PC-9 (cell line): ENCODE measurements at places on chromosomes 4 and X.
A peak's percentile ranks its signal among the peaks of the same experiment; 100 is the strongest.

DNA sequence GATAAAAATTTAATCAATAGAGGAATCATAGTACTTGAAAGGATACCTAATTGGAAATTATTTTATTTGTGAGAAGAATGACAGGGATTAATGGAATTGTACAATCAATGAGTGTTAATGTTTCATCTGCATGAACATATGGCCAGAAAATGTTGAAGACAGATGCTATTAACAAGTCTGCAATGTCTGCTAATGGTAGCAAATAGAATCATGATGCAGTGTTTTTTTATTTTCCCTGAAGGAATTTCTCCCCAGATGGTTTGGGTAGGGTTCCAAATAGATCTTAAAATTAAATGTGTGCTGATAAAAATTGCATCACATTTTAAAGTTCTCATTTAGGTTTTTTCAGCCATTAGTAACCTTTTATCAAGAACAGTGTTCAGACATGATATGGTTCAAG, 291.3 kb upstream of the TRAM1L1 start:
- H3K4me3 ChIP-seq, result no peak overlapping the region
- no peaks in the 10 kb centered on the region for H3K4me1 ChIP-seq
- H3K27me3 ChIP-seq, result no peaks in the 10 kb centered on the region
- DNase-seq, result no peak
- H3K36me3 ChIP-seq, result no peaks in the 10 kb centered on the region

DNA sequence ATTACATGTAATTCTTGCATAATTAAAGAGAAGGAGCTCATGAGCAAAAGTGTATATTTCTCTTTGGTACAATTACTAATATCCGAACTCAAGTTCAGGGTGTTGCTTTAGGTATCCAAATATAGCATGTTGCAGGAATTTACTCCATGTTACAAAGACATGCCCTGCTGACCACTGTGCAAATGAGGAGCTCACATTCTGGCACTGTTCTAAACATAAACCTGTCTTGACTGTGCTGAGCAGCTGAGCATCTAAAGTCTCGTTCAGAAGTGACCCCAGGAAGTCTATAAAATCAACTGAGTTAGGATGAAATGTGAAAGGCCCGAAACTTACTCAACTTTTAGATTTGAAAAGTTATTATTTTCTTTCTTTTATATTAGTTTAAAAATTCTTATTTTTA, 124.3 kb downstream of the STIM2 start:
- no peaks in the 10 kb centered on the region for H3K4me1 ChIP-seq
- no peak for DNase-seq
- no peak overlapping the region for H3K27ac ChIP-seq
- H3K4me3 ChIP-seq, result no peak overlapping the region

DNA sequence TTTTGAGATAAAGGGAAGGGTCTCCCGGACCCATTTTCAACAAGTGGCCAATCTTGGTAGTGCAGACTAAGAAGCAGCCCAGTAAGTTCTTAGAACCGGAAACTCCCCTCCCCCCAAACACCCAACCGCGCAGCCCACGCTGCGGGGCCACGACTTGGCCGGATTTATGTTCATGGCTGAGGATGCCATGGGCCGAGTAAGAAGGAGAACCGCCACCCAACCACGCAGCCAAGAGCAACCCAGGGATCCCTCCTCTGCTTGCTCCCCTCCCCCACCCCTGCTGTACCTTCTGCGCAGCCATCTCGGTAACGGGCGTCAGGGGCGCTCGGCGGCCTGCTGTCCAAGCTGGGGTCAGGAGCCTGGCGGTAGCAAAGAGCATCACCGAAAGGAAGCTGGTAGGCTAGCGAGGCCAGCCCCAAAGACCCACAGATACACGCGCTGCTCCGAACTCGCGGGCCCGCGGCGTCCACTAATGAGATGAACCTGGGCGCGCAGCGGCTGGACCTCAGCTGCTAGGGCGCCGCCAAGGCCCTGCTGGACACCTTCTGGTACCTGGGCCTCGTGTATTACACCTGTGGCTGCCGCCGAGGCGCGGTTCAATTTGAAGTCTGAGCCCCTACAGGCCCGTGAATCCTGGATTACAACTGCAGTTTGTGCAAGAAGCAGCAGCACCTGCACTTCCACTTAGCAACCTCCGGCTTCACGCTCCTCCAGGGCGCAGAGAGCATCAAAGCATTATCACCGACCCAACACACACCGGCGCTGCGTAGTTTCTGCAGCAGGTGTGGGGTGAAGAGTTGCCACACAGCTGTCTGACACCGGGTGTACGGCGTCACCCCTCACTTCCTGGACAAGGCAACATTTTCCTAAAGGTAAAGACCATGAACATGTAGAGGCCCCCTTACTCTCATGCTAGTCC, 63.4 kb downstream of the NUDT10 start:
- H3K4me1 ChIP-seq, result no peaks in the 10 kb centered on the region
- H3K27ac ChIP-seq, result no peak overlapping the region
- H3K36me3 ChIP-seq, result no peaks in the 10 kb centered on the region

- H3K36me3 ChIP-seq, result 0 out of 2 replicates have a peak, but pooled peaks cover 6% of the 10 kb centered on the region
- H3K27me3 ChIP-seq, result no peaks in the 10 kb centered on the region
- no peak overlapping the region for H3K27ac ChIP-seq
- H3K4me1 ChIP-seq, result no peaks in the 10 kb centered on the region
- H3K4me3 ChIP-seq, result no peak overlapping the region
- no peak for DNase-seq
These were observed 49.2 kb downstream of the CDS1 start for GRCh38 chr4:84632092-84632491.

DNA sequence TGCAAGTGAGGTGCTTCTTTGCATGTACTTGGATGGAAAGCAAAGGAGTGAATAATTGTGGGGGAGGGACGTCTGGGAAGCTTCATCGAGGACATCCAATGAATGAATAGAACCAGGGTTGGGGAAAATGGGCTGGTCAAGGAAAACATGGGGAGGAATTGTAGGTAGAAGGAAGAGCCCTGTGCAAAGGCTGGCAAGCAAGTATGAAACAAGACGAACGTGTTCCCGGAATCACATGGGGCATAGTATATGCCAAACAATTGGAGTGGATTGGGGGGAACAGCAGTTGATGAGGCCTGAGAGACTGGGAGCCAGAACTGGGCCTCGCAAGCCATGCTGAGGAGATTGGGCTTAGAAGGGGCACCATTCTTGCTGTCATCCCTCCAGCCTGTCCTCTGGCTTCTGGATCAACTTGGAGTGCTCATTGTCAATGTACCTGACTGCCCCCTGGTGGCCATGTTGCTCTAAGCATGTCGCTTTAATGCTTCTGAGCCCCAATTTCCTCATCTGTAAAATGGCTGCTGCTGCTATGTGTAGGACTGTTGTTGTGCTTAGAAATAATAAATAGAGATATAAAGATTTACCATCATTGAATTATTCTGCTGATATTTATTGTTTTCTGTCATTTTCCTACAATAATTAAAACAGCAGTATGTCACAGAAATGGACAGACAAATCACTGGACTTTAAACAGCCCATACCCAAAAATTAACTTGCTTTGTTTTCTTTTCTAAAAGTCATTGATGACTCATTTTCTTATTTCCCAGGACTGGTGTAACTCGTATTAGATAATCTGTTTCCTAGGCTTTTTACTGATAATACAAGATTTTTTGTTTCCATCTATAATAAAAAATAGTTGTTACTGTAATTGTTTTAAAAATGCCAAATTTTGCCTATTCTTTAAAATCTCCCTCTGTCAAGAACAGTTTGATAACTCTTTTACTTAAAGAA, 66.4 kb downstream of the JADE3 start:
- peak overlapping the region; percentile 74 for H3K27ac ChIP-seq
- peaks cover 8% of the 10 kb centered on the region for H3K4me1 ChIP-seq
- no peak overlapping the region for H3K4me3 ChIP-seq
- H3K36me3 ChIP-seq, result no peaks in the 10 kb centered on the region
- peak; percentile 34 for DNase-seq

GRCh38 chrX:136525738-136526606, 6.0 kb upstream of the VGLL1 start:
- no peaks in the 10 kb centered on the region for H3K36me3 ChIP-seq
- DNase-seq, result peak; percentile 80
- peaks cover 64% of the 10 kb centered on the region for H3K4me1 ChIP-seq
- H3K27me3 ChIP-seq, result no peaks in the 10 kb centered on the region

DNA sequence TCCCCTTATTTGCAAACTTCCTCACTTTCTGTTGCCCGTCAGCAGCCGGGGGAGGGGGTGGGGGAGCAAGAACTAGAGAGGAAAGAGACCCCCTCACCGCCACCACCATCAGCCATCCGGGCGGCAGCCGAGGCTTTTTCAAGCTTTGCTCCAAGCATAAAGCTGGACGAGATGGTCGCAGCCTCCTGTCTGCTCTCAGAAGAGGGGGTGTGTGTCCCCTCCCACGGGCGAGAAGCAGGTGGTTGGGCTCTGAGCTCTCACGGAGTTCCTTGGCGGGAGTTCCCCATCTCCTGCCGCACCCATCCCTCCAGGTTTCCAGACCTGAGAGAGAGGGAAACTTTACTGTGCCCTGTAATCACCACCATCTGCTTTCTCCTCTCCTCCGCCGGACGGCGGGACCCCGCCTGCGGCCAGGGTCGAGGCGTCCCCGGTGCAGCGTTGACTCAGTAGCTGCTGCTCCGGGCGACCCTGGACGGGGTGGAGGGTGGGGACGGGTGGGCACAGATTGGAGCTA, 4.7 kb upstream of the ARX start:
- DNase-seq, result no peak
- H3K27me3 ChIP-seq, result peaks cover 13% of the 10 kb centered on the region; the same call in 1 of the 2 replicates
- no peaks in the 10 kb centered on the region for H3K36me3 ChIP-seq
- H3K4me3 ChIP-seq, result no peak overlapping the region

- H3K4me3 ChIP-seq, result no peak overlapping the region
- no peak overlapping the region for H3K27ac ChIP-seq
- no peak for DNase-seq
- H3K27me3 ChIP-seq, result no peaks in the 10 kb centered on the region
- no peaks in the 10 kb centered on the region for H3K36me3 ChIP-seq
These were observed 81.3 kb upstream of the TRPC5 start for GRCh38 chrX:112163906-112164305.

DNA sequence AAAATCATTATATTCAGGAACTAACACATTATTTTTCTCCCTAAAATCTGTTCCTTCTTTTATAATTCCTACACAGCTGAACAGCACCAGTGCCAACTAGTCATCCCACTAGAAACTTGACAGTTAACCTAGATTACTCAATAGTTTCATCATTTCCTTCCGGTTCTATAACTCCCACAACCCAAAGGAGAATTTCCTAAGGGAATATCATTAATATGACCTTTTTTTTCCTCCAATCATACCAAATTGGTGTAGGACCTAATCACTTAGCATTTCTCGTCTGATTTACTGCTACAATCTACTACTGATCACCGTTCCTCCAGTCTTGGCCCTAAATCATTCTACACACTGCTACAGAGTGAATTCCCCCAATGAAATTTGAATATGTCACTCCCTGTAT, 45.9 kb downstream of the WDFY3 start:
- no peaks in the 10 kb centered on the region for H3K27me3 ChIP-seq
- DNase-seq, result no peak
- H3K4me1 ChIP-seq, result peaks cover 30% of the 10 kb centered on the region
- H3K27ac ChIP-seq, result peak overlapping the region; percentile 50
- no peaks in the 10 kb centered on the region for H3K36me3 ChIP-seq
- H3K4me3 ChIP-seq, result no peak overlapping the region

- H3K27ac ChIP-seq, result no peak overlapping the region
- no peak overlapping the region for H3K4me3 ChIP-seq
- DNase-seq, result no peak
- no peaks in the 10 kb centered on the region for H3K27me3 ChIP-seq
These were observed 155.9 kb downstream of the APBB2 start for GRCh38 chr4:41058426-41058825.

GRCh38 chr4:116668190-116668589, 417.2 kb downstream of the TRAM1L1 start:
- no peaks in the 10 kb centered on the region for H3K27me3 ChIP-seq
- no peak overlapping the region for H3K27ac ChIP-seq
- no peak for DNase-seq

DNA sequence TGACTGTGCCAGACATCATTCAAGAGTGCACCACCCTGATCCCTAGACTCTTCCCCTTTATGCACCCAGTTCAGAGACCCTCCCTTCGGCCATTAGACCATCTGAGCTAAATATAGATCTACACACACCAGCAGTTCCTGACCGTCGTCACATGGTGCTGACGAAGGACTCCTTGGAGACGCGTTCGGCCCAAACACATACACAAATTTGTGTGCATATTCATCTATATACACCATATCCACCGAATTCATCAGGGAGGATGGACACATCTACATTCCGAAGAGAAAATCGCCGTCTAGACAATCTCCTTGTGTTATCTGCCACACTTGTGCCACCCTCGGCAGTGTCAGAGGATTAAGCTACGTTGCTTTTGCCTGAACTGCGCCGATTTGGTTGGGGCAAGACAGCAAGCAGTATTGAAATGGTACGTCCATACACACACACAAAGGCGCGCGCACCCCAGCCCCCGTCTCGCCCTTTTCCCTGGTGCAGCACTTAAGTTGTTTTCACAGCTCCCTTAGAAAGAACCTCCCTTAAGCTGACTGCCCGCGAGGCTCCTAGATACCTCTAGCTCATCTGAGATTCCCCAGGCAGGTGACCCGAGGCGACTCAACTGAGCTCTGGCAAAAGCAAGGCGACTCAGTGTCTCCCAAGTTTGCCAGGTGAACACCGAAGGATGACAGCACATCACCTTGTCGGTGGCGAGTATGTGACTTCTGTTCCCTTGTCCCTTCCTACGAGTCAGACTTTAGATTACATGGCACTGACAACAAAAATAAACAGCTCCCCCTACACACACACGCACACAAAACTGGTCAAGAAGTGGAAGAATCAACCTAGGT, 1.0 kb downstream of the RASGEF1B start:
- peaks cover 6% of the 10 kb centered on the region; the same call in 1 of the 2 replicates for H3K4me1 ChIP-seq
- no peaks in the 10 kb centered on the region for H3K27me3 ChIP-seq
- peak overlapping the region; percentile 64 for H3K4me3 ChIP-seq
- H3K36me3 ChIP-seq, result no peaks in the 10 kb centered on the region

DNA sequence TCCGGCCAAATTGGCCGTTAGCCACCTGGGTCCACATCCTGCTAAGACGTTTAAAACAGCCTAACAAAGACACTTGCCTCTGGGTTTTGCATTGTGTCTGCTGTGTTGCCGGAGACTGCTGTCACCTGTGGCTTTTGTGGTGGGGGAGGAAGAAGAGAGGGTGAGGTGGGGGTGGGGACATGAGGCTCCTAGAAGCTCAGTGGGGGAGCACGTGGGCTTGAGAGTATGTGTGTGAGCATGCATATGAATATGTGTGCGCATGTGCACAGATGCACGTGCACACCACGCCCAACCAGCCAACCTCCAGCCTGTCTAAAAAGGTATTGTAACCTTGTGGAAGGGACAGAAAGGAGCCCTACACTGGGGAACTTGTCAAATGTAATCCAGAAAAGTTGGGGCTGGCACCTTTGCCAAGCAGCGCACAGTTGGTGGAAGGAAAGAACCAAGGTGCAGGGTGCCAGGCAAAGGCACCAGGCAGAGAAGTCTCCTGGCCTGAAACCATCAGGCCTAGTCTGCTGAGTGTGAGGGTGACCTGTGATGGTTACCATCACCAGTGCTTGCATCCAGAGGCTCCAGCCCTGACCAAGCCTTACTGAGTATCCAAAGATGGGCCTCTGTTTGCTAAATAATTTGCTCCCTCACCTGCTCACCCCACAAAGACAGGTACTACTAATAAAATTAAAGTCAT, 10.1 kb upstream of the SASH3 start:
- no peaks in the 10 kb centered on the region for H3K36me3 ChIP-seq
- H3K4me3 ChIP-seq, result no peak overlapping the region
- no peaks in the 10 kb centered on the region for H3K27me3 ChIP-seq

- no peaks in the 10 kb centered on the region for H3K4me1 ChIP-seq
- no peaks in the 10 kb centered on the region for H3K27me3 ChIP-seq
- H3K36me3 ChIP-seq, result no peaks in the 10 kb centered on the region
- no peak overlapping the region for H3K4me3 ChIP-seq
These were observed 244.1 kb downstream of the RAB28 start for GRCh38 chr4:13240066-13240465.

- H3K4me1 ChIP-seq, result peaks cover 50% of the 10 kb centered on the region
- H3K4me3 ChIP-seq, result peak overlapping the region; percentile 51; the same call in 1 of the 2 replicates
- peak overlapping the region; percentile 99 for H3K27ac ChIP-seq
- no peaks in the 10 kb centered on the region for H3K27me3 ChIP-seq
- DNase-seq, result no peak
- no peaks in the 10 kb centered on the region for H3K36me3 ChIP-seq
These were observed 94.6 kb upstream of the RPS6KA3 start for GRCh38 chrX:20361081-20361889.
